Activated CD4-positive, alpha-beta memory T cell treated with anti-CD3 and anti-CD28 coated beads for 36 hours (primary cell): ENCODE measurements at places on chromosomes 4 and X.

DNA sequence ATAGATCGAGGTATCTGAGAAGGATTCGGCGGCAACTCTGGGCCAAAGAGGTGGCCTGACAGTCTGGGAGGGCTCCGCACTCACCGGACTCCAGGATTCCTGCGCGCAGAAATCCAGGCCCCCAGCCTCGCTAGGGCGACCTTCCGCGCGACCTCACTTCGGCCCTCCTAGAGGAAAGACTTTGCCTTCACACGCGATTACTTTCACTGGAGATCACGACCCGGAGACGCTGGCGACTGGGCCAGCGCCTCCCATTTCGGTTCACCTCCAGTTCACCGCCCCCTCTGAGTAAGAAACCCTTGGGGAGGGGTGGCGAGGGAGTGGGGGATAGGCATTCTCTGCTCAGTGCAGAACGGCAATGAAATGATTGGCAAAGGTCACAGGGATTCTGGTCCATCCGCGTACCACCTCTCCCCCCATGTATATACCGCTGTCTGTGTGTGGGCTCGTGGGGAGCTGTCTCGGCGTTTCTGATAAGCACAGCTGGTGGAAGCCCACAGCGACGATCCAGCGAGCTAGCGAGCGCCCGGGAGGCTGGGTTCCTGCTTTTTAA lies 2.5 kb downstream of the POU3F4 start:
- DNase-seq = no peak

DNA sequence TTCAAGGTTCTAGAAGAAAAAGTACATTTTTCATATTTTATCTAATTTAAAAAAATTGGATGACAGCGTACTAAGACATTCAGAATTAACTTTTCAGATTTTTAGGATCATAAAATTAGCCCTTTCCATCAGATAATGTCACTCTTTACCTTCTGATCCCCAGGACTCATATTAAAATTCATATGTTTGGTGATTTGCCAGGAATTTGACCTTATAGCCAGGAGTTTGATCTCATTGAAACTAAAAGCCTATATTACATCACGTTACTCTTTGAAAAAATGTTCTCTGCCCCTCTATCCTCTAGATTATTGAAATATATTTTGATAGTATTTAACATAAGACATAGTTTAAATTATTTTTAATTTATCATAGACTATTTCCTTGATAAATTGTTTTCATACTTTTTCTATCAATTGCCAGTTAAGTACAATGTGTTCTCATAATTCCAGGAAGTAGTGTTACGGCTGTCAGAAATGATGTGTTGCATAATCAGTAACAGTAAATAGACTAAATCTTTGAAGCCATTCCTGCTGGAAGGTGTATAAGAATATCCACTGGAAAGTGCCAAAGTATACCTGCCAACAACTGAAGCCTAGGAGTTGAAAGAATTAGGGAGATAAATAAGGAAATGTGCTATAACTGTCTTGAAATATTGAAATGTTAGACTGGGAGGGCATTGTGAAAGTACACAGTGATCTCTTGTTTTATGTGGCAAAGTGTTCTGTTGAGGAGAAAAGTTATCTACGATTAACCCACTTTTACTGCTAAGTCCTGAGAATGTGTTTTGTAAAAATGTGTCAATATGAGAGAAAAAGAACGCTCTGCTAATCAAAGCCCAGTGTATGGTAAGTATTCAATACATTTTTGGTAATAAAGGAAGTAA lies 32.9 kb upstream of the PDGFC start:
- no peak for DNase-seq

DNA sequence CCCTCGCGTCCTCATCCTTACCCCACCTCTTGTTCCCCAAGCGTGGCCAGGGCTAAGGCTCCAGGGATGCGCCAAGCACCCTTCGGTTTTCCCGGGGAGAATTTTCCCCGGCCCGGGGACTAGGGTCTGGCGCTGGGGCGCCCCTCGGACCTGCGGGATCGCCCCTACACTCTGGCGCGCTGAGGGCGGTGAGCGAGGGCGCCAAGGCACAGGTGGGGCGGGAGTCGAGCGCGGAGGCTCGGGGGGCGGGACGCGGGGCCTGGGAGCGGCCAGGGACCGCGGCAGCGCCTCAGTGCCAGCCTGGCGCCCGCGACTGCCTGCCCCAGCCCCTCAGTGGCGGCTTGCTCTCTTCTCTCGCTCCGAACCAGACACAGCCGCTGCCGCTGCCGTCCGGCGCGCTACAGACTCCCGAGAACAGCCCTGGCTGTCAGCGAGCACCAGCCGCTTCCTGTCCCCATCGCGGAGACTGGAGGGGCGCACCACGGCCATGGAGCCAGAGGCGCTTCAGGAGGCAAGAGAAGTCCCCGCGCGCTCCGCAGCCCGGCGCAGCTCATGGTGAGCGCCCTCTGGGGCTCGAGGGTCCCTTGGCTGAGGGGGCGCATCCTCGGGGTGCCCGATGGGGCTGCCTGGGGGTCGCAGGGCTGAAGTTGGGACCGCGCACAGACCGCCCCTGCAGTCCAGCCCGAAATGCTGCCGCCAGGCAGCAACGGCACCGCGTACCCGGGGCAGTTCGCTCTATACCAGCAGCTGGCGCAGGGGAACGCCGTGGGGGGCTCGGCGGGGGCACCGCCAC lies at the start of gene DRD5:
Gene DRD5 (plus strand): TSS at position 292 of the 793 bp plus-strand sequence. CDS start 396 bp downstream, at position 688.
- no peak for DNase-seq

GRCh38 chrX:153060095-153060445 lies 3.8 kb downstream of the PNMA3 start:
- no peak for DNase-seq

DNA sequence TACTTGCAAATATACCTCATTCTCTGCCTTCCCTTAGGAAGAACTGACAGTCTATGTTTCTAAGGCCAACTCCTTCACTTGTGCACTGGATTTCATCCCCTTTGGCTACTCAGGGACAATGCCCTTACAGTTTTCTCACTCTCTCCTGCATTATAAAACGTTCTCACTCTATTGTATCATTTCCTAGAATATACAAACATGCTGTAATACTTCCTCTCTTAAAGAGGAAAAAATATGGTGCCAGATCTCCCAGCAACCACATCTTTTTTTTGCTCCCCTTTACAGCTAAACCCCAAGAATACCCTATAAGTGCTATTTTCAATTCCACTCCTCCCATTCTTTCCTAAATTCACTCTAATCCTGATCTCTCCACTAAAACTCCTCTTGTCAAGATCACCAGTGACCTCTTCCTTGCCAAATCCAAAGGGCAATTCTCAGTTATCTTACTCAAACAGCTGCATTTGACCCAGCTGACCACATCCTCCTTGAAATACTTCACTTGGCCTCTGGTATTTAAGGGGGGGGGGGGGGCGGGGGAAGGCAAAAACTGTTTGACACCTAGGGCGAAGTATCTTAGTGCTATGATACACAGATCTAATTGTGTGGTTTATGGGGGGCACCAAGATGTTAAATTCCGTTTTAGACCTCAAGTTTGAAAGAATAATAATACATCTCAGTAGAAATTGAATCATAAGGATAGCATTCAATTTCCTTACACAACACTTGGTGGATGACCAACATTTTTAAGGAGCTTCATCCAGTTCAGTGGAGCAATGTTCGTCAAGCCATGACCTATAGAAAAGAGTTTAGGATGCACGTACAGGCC lies 1.6 kb downstream of the RCHY1 start:
- peak; percentile 15 for DNase-seq

GRCh38 chrX:78024349-78025059 lies 55.1 kb upstream of the PGAM4 start:
- peak; percentile 10 for DNase-seq

- DNase-seq = no peak
Observed at GRCh38 chr4:39522068-39522467, 5.2 kb downstream of the UGDH start.

GRCh38 chr4:47213971-47214370 lies 182.6 kb downstream of the GABRB1 start:
- DNase-seq = no peak
